ENCODE measurements at places on chromosomes 1 and 21.

GRCh38 chr1:24379733-24380315 is 33.8 kb downstream of the STPG1 start:
- no peak for DNase-seq

- DNase-seq: no peak
Measured at GRCh38 chr1:192005976-192006375, 152.3 kb upstream of the RGS18 start.

- no peak for DNase-seq
Measured at GRCh38 chr1:230228236-230228897, 161.3 kb downstream of the GALNT2 start.

- no peak for DNase-seq
Measured at GRCh38 chr21:23743821-23744220, 1863.5 kb downstream of the MRPL39 start.

GRCh38 chr21:14736162-14736561 is 190.0 kb upstream of the SAMSN1 start:
- DNase-seq: no peak

DNA sequence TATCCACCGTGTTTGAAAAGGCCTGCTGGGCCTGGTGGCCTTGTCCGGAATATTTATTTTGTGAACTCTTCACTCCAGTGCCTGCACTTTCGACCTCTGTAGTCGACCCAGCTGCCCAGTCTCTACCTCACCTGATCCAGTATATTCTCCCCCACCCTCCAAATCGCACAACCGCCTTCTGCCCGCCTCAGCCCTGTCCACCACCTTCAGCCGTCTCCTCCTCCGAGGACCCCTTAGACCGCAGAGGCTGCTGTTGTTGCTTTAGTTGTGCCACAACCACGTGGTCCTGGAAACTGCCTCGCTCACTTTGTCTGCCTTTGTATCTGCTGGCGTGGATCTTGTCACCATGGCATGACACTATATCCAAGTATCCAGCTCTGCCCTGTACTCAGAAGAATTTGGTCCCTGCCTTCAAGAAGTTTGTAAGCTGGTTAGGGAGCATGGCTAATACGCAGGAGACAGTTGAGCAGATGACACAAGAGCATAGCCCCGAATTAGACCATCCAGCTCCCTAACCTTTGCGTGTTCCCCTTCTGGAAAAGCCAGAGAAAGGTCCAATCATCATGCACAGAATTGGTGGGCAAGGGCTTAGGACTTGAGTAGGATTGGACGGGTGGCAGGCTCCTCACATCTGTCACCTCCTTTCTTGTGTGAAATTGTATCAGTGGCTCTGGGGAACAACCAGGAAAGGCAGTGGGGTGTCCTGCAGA is 1.5 kb downstream of the PHGDH start:
- DNase-seq: no peak

All from T-cell (primary cell).